Astrocyte (in vitro differentiated cells and primary cell): ENCODE measurements at places on chromosomes 12 and 14. TPM values are rescaled to one million over a fixed set of nuclear protein-coding genes. Genes with fewer than 3 reads are reported as not detected.

VEZT gene
- total RNA-seq: 106 and 107 TPM in 2 replicates

OAS2 gene
- 94.2 and 132 TPM in 2 replicates for total RNA-seq

CAPS2 gene
- 3.1 and 3.3 TPM in 2 replicates for total RNA-seq

SLC10A1 gene
- total RNA-seq: not detected in 2 replicates

ALDH1L2 gene
- total RNA-seq: 69.2 and 91.6 TPM in 2 replicates

DPPA3 gene
- total RNA-seq: not detected in 2 replicates

DNA sequence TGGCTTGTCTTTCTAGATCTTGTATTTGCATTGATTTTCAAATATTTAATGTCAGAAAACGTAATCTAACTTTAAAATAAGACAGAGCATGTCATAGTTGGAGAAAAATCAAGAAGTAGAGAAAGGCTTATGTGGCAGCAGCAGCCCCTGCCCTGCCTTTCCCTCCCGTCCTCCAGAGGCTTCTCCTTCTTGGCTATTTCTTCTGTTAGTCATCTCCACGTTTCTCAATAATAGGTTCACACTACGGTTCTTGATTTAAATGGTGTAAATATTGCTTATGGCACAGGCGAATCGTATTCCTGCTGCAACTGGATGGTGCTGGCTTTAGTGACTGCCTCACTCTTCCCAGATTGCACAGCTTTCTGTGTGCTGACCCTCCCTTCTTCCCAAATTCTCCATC is 42.8 kb downstream of the SLC8B1 start:
- peak; percentile 29 for DNase-seq

- no peak for DNase-seq
These were observed 51.4 kb downstream of the BORCS5 start for GRCh38 chr12:12408265-12408690.

DNA sequence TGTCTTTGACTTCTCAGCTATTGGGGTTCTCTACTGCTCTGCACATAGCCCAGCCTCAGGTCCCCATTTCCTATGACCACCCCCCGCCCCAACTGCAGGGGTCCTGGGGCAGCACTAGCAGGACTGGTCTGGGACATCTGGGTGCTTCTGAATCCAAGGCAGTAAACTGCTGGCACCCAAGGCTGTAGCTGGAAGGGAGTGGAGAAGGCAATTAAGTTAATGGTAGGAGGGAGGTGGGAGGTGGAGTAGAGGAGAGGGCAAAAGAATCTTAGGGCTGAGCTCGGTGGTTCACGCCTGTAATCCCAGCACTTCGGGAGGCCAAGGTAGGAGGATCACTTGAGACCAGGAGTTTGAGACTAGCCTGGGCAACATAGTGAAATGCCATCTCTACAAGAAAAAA is 11.5 kb downstream of the PLEK2 start:
- DNase-seq: no peak
